NCI-H1694 (cell line): ENCODE measurements at places on chromosomes 4 and X.

DNA sequence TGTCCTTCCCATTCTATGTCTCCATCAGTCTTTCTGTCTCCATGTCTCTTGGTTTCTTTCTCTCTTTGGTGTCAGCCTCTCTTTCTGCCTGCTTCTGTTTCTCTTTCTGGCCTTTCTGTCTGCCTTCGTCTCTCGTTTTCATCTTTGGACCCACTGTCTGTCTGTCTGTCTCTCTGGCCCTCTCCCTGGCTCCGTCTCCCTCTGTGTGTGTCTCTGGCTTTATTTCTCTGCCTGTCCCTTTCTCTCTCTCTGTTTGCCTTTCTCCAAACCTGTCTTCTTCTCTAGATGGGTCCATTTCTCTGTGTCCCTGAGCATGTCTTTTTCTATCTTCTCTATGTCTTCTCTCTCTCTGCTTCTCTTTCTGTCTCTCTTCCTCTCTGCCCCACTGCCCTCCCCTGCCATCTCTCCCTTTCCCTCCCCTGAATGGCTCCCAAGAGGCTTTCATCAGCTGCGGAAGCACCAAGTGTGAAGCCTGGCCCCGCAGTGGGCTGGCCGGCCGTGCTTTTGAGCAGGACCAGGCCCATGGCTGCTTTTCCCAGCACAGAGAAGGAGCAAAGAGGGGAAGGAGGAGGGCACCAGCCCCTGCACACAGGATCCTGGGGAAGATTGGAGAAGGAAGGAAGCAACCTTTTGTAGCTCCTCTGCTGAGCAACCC, 57.4 kb downstream of the PJA1 start:
- DNase-seq = no peak

DNA sequence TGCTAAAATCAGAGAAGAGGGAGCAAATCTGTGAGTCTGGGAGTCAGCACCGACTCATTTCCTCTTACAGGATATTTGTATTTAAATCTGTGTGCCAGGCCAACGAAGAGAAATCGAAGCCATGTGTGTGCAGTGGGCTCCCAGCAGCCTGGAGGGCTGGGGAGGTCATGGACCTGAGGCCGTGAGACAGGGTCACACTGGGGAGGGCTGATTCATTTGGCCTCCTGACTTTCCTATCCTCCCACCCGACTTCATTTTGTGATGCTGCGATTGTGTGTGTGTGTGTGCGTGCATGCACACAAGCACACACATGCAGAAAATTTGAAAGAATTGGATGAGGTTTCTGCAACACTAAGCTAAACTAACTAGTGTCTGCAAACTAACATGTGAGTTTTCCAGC, 48.7 kb upstream of the STX18 start:
- no peak for DNase-seq

- DNase-seq = no peak
These were observed at the start of gene MAOB for GRCh38 chrX:43882294-43882681. Gene MAOB, minus strand, starts transcription at chrX:43882450. Its CDS starts 151 bp downstream, at chrX:43882299.

DNA sequence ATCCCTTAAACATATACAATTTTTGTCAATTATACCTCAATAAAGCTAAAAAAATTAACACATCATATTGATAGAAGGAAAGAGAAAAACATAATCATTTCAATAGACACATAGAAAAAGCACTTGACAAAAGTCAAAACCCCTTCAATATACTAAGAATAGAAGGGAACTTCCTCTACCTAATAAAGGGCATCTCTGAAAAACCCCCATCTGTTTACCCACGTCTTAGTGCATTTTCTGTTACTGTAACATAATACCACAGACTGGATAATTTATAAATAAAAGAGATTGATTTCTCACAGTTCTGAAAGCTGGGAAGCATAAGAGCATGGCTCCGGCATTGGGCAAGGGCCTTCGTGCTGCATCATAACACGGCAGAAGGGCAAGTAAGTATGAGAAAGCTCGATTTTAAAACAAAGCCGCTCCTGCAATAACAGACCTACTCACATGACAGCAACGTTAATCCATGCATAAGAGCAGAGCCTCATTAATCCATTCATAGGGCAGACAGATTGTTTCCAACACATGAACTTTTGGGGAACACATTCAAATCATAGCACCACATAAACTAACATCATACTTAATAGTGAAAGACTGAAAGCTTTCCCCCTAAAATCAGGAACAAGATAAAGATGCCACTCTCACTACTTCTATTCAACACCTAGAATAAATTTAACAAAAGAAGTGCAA, 15.7 kb downstream of the STEEP1 start:
- DNase-seq = no peak

- DNase-seq = no peak
These were observed 110.6 kb upstream of the FSTL5 start for GRCh38 chr4:162274354-162274753.

DNA sequence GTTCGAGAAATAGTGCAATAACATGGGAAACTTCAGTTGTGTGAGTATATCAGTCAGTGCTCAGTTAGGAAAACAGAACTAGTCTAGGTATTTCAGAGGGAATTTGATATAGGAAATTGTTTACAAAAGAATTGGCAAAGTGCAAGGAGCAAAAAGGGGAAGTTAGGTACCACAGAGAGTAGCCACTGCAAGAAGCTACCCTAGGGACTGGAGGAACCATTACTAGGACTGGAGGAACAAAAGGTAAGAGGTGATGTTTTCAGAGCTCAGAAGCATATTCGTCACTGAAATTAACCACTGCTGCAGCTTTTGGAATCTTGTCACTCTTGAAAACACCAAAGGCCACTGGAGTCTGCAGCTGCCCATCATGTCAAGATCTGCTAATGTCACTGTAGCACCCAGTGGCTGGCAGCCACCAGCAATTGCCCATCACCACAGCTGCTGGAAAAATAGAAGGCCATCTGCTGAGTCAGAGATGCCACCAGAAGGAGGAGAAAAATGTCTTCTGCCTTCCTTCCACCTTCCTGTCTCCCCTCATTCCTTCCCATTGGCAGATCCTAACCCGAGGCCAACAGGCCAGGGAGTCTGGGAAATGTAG, 160.6 kb upstream of the RPS6KA3 start:
- no peak for DNase-seq

DNA sequence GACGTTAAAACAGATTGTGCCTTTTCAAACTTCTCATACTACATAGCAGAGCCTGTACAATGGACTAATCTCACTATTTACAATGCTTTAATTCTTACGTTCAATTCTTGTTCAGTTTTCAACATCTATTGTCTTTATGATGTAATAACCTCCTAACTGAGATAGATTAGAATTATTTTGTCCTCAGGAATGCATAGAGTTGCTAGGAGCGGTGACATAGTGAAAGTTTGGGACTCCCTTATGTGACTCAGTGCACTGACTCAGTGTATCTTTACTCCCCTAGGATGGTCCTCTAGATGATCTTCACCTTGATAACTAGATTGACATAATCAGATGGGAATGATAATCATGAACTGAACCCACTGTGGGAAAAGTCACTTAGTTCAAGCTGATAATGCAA, 151.5 kb downstream of the VEGFC start:
- DNase-seq = no peak

GRCh38 chr4:34280131-34280530, 1964.2 kb downstream of the ARAP2 start:
- no peak for DNase-seq

- DNase-seq = no peak
These were observed 18.3 kb upstream of the EIF1AX start for GRCh38 chrX:20159797-20160385.

GRCh38 chr4:8297141-8297601, 27.6 kb downstream of the HTRA3 start:
- no peak for DNase-seq

DNA sequence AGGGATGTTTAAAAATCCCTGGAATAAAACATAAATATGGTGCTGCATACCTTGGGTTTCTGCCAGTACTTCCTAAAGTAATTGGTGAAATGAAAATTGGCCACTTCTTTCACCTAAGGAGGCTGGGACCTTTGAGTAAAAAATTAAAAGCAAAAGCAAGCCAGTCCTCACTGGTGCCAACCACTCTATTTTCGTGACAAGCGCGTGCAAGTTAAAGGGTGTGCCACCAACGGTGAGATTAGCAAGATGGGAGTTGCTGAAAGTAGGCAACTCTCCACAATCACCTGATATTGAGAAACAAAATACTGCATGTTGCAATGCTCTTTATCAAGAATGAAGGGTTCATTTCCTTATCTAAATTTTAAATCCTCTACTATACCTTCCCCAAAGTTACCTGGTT, 19.7 kb upstream of the RTL9 start:
- no peak for DNase-seq

- no peak for DNase-seq
These were observed 18.5 kb downstream of the LRRC66 start for GRCh38 chr4:52001616-52002015.

DNA sequence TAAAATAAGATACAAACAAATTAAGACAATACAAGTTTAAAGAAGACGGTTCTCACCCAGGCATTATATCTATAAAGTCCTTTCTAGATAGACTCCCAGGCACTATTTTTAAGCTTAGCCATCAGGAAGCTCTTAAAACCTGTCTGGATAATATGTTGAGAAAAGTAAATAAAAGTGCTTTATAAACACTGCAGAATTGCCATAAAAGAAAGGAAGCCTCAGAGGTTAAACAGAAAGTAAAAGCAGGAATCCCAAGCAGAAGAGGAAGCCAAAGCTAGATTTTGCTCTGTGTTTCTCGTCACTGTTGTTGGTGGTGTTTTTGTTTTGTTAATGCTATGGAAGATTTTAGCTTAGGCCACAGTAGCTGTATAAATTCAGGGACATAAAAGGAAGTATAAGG, 1267.3 kb downstream of the PCDH19 start:
- no peak for DNase-seq

DNA sequence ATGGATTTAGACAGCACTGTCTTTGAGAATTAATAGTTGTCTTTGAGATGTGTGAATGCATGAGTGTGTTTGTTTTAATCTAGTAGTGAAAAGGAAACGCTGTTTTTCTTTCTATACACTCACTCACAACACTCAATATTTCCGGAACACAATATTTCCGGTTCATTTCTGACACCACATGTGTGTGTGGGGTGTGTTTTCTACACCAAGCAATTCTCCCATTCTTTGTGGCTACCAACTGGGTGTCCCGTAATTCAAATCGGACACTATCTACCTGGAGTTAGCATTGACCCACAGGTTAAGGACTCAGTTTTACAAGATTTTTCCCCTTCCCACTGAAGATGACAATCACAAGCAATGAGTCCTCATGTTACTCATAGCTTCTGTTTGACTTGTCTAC, 113.9 kb downstream of the SNCA start:
- no peak for DNase-seq

GRCh38 chr4:165418073-165418472, 39.3 kb downstream of the CPE start:
- DNase-seq = peak; percentile 72

GRCh38 chrX:153443476-153444332, 2.2 kb downstream of the TREX2 start:
- DNase-seq = no peak

DNA sequence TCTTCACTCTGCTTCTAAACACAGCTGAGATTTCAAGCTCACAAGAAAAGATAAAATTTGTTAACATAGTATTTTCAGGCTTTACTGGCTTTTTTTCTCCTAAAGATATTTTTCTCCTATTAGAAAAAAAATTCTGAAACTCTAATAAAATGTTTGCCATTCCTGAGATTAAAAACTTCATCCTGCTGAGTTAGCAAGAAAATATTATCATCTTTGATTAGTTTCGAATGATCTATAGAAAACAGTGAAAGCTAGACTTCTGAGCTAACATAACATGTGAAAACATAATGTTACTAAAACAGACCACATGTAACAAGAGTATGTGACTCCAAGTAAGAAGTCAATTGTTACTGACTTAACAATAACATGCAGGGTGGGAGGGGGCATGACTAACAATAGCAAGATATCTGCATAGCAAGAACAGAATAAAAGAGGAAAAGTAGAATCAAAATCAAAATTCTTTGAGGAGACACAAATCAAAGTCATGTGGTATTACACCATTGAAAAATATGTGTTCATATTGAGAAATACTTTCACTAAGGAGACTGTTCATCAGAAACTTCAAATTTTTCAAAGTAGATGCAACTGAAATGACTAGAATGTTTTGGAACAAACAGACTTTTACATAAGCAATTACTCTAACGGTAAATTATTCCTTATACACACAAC, 14.5 kb downstream of the TBCK start:
- no peak for DNase-seq

GRCh38 chrX:20026278-20026677, 35.4 kb upstream of the BCLAF3 start:
- DNase-seq = no peak

DNA sequence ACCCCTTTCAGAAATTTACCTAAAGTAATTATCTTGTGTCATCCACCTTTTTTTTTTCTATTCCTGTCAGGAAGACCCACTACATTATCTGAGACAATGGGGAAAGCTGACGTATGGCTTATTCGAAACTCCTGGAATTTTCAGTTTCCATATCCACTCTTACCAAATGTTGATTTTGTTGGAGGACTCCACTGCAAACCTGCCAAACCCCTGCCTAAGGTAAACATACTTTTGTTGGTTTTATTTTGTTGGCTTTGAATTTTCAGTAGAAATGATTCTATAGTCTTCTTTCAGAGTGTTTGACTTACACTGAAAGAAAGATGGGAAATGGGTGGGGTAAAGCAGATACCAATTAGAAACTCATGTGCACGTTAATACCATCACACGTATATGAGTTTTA, 2.2 kb downstream of the UGT2B7 start:
- DNase-seq = no peak

DNA sequence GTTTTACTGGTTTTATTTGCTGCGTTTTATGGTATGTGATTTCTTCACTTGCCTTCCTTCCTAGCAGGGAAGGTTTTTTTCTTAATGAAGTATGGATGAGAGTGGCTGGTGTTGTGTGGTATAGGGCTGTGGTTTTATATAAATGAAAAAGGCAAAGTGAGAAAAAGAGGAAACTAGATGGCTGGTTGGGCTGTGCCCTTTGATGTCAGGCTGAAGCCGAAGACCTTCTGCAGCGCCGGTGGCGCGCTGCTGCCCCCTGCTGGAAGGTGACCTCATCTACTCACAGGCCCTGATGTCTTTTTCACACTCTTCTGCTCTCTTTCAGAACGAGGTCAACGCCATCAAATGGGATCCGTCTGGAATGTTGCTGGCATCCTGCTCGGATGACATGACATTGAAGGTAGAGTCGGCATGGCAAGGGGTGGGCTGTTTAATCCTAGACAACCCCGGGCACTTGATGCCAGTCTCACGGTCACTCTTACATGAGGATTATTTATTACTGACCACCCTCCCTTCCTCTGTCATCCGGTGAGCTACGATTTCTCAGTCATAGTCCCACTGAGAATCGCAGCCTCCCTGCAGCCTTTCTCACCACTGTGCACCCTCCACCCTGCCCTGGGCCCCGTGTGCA, 56.6 kb downstream of the GPR143 start:
- DNase-seq = peak; percentile 22

DNA sequence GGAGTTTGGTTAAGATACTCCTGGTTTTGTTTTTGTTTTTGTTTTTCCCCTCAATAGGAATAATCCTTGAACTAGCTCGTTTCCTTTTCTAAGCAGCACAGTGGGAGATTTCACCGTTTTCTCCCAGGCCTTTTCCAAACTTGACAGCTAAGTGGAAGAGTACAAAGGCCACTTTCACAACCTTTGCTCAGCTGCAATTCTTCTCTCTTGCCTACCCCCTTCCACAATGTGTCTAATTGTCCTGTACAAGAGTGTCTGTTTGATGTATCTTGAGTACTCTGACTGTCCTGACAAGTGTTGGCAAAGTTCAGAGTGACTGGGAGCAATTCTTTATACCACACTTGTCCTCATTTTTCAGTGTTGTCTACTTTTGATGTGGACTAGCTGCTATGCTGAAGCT, 674.3 kb upstream of the AMOT start:
- no peak for DNase-seq

- no peak for DNase-seq
These were observed 11.6 kb upstream of the HADH start for GRCh38 chr4:107977966-107978705.
